ENCODE measurements at places on chromosomes 5 and 9. TPM values are rescaled to one million over a fixed set of nuclear protein-coding genes. Genes with fewer than 3 reads are reported as not detected.

DNA sequence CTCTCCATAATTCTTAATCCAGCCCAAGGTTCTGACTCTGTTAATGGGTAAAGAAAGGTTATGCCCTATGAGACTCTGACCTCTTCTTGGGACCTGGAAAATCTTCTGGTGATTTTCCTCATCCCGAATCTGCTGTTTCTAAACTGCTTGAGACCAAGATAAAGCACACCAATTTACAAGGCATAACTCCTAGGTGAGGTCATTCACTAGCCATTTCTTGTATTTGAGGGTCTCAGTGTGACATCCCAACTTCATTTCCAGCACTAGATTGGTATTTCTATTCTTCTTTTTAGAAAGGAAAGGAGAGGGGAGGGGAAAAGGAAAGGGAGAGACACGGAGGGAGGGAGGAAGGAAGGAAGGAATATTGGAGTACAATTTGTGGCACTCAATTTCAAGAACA is 51.6 kb downstream of the SLC1A1 start:
- no peak for DNase-seq

- peak; percentile 40 for DNase-seq
These were observed 597.9 kb upstream of the SGCD start for GRCh38 chr5:155728857-155729683.

DNA sequence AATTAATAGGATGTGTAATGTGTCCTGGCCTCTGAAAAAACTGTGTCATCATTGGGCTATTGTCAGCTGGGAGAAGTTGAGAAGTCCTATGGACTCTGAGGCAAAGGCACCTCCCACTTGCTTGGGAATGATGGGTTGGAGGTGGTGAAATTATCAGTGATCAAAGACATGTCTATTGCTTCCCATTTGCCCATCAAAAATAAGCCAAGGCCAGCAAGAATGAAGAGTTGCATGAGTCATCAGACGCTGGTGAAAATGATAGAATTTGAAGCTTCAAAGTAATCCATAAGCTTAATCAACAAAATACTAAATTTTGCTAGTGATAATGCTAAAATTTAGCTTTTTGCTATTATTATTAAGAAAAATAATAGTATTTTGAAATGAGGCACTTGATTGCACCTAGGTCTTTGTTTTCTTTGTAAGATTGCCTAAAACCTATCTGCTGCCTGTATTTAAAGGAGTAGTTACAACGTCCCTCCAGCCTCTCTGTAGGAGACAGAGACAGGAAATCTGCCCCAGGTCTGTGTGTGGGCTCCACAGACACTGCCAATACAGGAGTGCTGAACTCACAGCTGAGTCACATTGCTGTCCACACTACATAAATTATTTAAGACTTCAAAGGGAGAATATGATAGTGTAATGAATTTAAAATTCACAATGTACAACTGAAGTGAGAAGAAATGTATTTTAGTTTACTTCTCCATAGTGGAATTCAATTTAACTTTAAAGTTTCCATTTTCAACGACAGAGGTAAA is 48.4 kb upstream of the APC start:
- no peak for DNase-seq

DNA sequence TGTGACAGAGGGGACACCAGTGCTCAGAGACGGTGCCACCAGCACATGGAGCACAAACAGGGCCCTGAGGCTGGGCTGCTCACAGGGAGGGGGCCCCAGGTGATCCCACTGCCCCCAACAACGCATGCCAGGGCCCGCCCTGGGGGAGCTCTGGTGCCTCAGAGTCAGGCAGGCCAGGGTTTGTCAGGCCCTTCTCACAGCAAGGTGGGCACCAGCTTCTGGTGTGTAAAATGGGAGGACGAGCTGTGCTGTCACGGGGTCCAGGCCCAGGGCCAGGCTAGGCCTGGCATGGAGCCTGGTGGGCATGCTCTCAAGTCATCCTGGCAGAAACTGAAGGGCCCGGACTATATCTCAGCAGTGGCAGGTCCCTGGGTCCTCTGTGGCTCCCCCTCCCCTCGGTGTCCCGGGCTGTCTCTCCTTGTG is 34.5 kb downstream of the PRRT1B start:
- no peak for DNase-seq

GRCh38 chr9:89807101-89807395 is 202.2 kb downstream of the GADD45G start:
- DNase-seq: no peak

- no peak for DNase-seq
These were observed 25.2 kb downstream of the TMEM252 start for GRCh38 chr9:68515326-68516017.

DNA sequence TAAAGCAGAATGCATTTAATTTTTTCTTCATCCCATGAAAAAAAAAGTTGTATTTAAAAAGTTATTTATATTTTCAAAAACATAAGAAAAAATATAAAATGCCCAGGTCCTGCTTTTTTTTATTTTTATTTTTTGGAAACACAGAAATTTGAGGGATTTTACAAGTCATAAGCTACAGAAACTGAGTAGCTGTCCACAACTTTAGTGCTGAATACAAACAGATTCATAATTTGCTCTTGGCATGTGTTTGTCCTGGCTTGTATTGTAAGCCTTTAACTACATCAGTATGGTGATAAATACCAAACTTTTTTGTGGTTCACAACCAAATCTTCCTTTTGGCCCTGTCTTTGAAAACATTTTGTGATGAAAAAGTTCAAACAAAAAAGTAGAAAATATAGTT is 7.5 kb upstream of the PLCXD3 start:
- DNase-seq: no peak

Gene JAKMIP2
- total RNA-seq: 0.29 TPM

Gene GDNF
- 0.26 TPM for total RNA-seq

- no peak for DNase-seq
These were observed 82.0 kb upstream of the FSTL4 start for GRCh38 chr5:133694181-133694831.

DNA sequence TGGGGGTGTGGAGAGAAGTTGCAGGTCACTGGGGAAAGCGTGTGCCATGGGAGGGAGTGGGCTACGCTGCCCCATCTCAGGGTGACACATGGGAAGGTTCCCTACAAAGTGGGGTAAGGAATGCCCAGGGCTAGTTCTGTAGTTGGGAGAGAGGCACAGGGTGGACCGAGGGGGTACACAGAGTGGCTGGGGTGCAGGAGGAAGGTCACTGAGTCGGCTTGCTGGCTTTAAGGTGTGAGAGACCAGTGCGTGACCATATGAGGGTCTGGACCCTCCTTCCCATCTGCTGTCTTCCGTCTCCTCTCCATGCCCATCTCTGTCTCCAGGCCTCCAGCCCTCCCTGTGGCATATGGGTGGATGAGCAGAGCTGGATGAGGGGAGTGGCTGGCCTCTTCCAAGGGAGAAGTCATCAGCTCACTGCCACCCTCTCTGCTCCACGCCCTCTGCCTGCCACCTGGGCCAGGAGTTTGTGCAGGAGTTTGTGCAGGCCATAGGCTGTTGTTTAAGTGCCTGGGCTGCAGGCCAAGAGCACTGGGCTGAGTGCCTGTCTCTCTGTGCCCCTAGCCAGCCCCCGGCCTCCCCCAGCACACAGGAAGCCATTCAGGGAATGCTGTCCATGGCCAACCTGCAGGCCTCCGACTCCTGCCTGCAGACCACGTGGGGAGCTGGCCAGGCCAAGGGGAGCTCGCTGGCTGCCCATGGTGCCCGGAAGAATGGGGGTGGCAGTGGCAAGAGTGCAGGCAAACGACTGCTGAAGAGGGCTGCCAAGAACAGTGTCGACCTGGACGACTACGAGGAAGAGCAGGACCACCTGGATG is 96.8 kb downstream of the PHF2 start:
- peak; percentile 17 for DNase-seq

GRCh38 chr5:140111011-140111858 is 2.7 kb upstream of the PURA start:
- DNase-seq: no peak

DNA sequence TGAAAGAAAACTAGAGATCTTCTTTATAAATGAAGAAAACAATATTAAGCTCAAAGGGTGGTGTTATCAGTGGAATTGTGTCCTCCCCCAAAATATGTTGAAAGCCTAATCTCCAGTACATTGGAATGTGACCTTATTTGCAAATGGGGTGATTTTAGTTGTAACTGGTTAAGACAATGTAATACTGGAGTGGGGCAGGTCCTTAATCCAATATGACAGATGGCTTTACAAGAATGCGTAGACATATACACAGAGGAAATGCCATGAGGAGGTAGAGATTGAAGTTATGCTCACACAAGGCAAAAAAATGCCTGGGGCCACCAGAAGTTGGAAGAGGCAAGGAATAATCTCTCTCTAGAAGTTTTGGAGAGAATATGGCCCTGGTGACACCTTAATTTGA is 13.7 kb upstream of the TRIM32 start:
- DNase-seq: no peak

Gene FAT2
- 0.44 TPM for total RNA-seq

DNA sequence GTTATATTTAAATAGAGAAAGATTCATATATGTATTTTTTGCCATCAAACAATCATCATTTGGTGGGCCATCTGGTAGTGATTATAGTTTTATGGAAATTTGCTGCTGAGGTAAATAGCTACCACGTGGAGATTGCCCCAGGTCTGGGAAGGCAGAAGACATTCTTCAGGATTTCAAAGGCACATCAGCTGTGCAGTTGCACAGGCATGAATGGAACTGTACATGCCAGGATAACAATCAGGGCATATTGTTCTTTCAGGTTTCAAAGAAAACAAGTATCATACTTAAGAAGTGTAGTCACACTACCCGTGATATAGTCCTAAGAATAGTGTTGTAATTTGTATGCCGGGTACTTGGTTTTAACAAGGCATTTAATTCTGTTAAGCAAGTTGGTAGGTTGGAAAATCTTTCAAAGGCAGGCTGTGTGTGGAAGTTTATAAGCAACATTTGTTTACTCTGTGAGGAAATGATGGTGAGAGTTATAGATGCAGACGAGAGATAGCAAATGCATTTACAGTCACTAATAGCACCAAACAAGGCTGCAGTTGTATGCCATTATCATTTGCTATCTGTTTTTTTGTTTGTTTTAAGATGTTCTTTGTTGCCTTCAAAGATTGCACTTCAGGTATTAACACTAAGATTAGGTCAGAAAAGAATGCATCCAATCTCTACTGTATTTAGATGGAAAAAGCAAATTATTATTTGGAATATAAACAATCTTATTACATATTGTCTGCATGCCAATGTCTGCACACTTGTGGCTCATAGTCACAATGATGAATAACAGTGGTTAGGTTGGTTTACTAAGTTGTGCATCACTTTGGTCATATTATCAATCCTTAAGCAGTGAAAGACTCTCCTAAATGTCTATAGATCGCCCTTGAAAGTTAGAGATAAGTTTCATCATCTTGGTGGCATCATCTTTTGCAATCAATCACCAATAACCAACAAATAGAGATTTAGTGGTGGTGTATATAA is 55.3 kb downstream of the RPS23 start:
- no peak for DNase-seq

DNA sequence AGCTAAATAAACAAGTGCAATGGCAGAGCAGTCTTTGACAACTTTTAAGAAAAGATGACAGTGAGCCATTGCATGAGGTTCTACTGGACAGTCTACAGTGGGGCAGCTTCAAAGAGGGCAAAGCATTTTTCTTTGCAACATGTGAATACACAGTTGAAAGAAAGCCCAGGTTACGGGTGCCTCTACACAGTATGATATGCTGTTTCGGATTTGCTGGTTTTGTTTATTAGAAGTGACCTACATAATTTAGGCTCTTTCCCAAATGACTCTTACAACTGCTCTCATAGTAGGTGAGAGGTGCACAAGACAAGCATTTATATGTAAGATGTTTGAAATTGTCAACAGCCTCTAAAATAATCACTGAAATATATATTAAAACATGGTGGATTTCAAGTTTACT is 62.4 kb downstream of the MEF2C start:
- DNase-seq: no peak

Gene HNRNPH1
- 235 TPM for total RNA-seq

Gene SEMA5A
- total RNA-seq: 19.7 TPM

- DNase-seq: no peak
These were observed 37.2 kb downstream of the PAPPA start for GRCh38 chr9:116190637-116191396.

Gene AFAP1L1
- total RNA-seq: 32.8 TPM

DNA sequence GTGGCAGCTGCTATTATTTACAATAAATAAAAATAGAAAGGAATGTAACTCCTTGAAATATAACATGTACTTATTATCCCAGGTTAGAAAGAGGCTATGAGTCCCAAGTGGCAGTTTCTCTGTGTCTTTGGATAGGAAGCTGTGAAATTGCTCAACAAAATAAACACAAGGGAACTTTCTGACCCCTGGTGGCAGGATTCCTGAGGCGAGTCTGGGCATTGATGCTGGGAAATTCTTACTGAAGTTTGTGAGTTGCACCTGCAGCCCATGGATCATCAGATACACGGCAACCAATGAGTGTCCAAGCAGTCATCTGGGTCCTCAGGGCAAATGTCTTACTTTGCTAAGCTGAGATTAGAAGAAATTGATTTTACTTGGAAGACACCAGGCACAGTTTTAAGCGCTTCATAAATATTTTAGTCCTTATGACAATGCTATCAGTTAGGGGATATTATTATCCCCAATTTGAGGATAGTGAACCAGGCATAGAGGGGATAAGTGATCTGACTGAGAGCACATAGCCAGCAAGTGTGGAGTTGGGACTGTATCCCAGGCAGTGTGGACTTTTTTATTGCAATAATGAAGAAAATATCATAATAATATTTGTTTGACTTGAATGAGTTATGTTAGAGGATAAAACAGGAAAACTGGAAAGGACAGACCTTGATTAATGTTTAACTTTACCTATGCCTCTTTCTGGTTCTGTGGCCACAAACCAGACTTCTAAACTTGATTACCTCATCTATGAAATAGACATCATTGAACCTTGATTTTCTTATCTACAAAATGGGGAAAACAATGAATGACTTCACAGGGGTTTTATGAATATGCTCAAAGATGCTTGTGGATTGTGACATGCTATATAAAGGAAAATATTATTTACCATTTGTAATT is 265.5 kb upstream of the ADAMTSL1 start:
- DNase-seq: peak; percentile 41

DNA sequence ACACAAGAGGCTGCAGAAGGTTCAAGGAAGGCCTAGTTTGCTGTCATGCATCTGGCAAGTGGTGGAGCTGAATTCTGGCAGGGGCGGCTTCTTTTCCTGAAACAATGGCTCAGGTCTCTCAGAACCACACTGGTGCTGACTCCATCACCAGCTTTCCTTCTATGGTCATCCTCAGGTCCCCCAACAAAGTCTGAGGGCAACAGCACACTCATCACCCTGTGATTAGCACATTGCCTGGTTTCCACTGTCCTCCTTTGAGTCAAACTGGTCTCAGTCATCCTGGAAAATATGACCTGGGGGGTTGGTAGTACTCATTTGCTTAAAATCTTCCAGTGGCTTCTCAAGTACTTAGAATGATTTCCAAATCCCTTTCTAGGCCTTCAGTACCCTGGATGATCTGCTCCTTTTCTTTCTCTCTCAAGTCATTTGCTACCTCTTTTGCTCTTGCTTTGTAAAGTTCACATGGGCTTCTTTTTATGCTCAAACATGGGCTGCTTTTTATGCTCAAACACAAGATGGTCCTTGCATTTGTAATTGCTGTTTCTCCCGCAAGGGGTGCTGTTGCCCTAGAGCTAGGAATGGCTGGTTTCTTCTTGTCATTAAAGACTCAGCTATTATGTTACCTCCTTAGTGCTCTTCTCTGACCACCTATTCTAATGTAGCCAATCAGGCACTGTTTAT is 144.9 kb downstream of the ALDH1A1 start:
- no peak for DNase-seq

All from left cardiac atrium (tissue), 4 donors.